ENCODE measurements at places on chromosomes 1 and 21. TPM values are rescaled to one million over a fixed set of nuclear protein-coding genes. Genes with fewer than 3 reads are reported as not detected.

DNA sequence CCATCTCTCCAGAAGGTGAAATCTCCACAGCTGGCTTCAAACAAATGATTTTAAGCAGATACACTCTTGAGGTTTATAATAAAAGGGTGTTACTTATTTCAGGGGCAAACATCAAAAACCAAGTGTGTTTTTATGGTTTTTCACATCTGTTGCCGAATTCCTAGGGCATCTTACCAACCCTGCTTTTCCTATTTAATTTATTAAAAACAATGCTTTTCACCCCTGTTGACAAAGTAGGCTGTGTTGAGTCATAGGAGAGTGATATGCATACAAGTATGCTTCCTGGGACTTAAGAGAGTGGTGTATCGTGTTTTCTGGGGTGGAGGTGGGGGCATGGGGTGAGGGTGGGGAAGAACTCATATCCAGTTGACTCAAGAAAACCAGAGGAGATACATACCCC, 29.3 kb upstream of the IL20 start:
- DNase-seq = no peak

The UMODL1 gene
- 0.33 TPM for polyA plus RNA-seq

DNA sequence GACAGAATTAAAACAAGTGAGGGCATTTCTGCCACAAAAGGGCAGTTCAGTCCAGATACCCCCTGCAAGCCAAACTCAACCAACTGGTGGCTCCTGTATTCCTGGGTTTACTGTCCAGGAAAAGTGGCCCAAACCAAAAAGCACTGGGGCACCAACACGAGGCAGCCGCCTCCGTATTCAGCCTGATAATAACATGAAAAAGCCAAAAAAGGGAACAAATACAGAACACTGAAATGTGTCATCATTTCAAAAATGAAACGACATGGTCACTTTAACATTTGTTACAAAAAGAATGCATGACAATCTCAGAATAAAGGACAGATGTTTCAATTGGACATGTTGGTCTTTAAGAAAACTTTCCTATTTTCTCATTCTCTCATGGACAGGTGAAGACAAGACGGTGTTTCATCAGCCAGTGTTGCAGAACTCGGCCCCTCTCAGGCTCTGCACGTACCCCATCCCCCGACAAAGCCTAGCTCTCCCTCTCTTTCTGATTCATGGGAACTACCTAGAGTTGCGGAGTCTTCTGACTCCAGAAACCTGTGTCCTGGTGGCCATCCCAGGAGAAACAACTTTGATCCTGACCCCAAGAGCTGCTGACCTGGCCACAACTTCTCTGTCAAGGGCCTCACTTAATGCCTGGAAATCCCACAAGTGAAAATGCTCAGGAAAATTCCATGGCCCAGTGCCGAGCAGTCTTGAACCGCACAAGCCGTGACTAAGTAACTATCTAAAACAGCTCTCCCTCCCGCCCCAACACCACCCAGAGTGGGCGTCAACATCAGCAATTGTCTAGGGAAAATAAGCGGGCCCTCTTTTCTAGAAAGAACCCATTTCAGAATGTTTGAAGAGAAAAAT, 27.1 kb downstream of the ZBTB17 start:
- no peak for DNase-seq

- DNase-seq = no peak
These were observed 66.6 kb upstream of the ADAMTS5 start for GRCh38 chr21:27033471-27033870.

The MFAP2 gene
- polyA plus RNA-seq = 394 TPM

- DNase-seq = no peak
These were observed 68.4 kb upstream of the TNFSF4 start for GRCh38 chr1:173275496-173275895.

DNA sequence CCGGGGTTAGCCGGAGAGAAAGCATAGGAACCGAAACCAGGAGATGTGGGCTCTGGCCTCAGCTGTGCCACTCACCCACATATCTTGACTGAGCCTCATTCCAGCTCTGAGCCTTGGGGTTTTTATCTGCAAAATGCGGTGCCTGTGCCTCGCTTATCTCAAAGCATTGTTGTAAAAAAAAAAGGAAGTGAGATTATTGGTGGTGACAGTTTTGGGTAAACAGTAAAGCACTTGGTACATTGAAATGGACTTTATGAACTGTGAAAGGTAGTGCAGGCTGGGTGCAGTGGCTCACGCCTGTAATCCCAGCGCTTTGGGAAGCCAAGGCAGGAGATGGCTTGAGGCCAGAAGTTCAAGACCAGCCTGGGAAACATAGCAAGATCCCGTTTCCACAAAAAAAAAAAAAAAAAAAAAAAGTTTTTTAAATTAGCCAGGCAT, 3.8 kb downstream of the PTAFR start:
- no peak for DNase-seq
